ENCODE measurements at places on chromosomes 11 and 22.

- H3K4me1 ChIP-seq: peaks cover 22% of the 10 kb centered on the region
- no peaks in the 10 kb centered on the region for H3K36me3 ChIP-seq
- no peak overlapping the region for H3K4me3 ChIP-seq
- peak overlapping the region; percentile 87 for H3K27ac ChIP-seq
- no peaks in the 10 kb centered on the region for H3K27me3 ChIP-seq
- DNase-seq: peak; percentile 30
Observed at GRCh38 chr11:68750195-68751003, 921 bp downstream of the TESMIN start.

DNA sequence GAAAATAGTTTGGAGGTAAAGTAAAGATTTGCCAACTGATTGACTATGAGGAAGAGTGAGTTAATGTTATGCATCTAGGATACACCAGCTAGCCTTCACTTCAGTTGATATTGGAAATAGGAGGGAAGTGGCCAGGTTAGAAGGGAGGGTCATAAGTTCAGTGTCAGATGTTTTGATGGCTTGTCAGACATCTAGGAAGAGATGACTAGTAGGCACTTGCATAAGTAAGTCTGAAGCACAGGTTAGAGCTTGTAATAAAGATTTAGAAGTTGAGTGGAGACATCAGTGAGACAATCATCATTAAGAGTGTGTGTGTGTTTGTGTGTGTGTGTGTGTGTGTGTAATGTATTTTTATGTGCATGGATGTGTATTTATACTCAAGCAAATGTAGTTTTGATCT, 146.1 kb downstream of the OR4C45 start:
- no peaks in the 10 kb centered on the region for H3K27me3 ChIP-seq
- no peak for DNase-seq
- no peaks in the 10 kb centered on the region for H3K4me1 ChIP-seq

DNA sequence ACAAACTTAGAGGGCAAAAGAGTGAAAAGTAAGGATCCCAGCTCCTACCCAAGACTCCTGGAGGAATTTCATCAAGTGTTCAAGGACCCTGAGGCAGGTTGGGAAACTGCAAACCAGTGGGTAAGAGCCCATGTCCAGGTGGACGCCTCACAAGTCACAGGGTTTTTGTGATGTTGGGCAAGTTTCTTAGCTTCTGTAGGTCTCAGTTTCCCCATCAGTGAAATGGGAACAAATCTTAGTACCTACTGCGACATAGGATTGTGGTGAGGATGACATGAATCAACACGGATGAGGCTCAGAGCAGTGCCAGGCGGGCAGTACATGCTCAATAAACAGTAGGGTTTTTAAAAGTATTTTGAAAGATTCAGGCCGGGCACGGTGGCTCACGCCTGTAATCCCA, 17.3 kb upstream of the CDC42EP1 start:
- no peak overlapping the region for H3K4me3 ChIP-seq
- H3K4me1 ChIP-seq: peaks cover 46% of the 10 kb centered on the region
- DNase-seq: no peak
- H3K27me3 ChIP-seq: no peaks in the 10 kb centered on the region
- no peak overlapping the region for H3K27ac ChIP-seq
- no peaks in the 10 kb centered on the region for H3K36me3 ChIP-seq

GRCh38 chr22:25406510-25407210, 157.8 kb upstream of the GRK3 start:
- H3K4me1 ChIP-seq: peaks cover 26% of the 10 kb centered on the region
- no peak overlapping the region for H3K4me3 ChIP-seq
- H3K36me3 ChIP-seq: no peaks in the 10 kb centered on the region
- no peaks in the 10 kb centered on the region for H3K27me3 ChIP-seq
- H3K27ac ChIP-seq: peak overlapping the region; percentile 35
- no peak for DNase-seq

GRCh38 chr22:18048441-18048898, 24.1 kb upstream of the MICAL3 start:
- H3K4me1 ChIP-seq: peaks cover 6% of the 10 kb centered on the region
- H3K4me3 ChIP-seq: peak overlapping the region; percentile 5
- H3K27me3 ChIP-seq: no peaks in the 10 kb centered on the region
- H3K27ac ChIP-seq: no peak overlapping the region

DNA sequence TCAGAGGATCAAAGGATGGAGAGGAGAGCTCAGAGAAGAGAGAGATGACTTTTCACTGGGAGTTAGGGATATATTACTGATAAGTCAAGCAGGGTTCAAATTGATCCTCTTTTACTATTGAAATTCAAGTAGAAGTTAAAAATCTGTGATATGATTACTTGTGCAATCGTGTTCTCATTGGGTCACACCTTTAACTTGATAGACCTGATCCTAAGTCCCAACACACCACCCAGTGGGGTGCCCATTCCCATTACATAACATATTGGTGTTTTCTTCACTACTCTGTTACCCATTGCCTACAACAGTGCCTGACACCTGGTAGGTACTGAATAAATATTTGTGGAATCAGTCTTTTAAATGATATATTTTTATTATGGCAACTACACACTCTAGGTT, 66.4 kb upstream of the PICALM start:
- H3K4me1 ChIP-seq: peaks cover 8% of the 10 kb centered on the region
- no peak for DNase-seq
- no peaks in the 10 kb centered on the region for H3K36me3 ChIP-seq

- H3K27ac ChIP-seq: peak overlapping the region; percentile 45
- no peak for DNase-seq
- H3K36me3 ChIP-seq: no peaks in the 10 kb centered on the region
- no peaks in the 10 kb centered on the region for H3K4me1 ChIP-seq
Observed at GRCh38 chr11:69027704-69028372, 14.8 kb upstream of the MRGPRF start.

- no peaks in the 10 kb centered on the region for H3K27me3 ChIP-seq
- H3K36me3 ChIP-seq: peaks cover 14% of the 10 kb centered on the region
- H3K27ac ChIP-seq: no peak overlapping the region
Observed at GRCh38 chr11:2666401-2666741, 33.4 kb downstream of the KCNQ1OT1 start.

DNA sequence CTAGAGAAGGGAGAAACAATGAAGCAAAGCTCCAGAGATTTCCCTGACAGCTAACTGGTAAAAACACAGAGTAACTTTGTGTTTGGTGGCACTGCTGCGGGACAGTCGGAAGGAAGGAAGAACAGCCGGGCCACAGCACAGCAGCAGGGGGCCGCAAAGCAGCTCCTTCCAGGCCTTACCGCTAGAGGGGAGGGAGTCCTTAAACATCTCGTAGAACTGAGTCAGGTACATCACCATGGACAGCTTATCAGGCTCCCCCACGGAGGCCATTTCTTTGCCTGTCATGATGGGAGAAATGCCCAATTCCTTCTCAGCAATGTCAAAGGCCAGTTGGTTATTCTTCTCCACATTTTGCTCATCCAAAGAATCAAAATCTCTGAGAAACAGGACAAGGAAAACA, 114.6 kb upstream of the BID start:
- H3K36me3 ChIP-seq: peaks cover 68% of the 10 kb centered on the region
- H3K27ac ChIP-seq: no peak overlapping the region
- H3K4me1 ChIP-seq: no peaks in the 10 kb centered on the region

DNA sequence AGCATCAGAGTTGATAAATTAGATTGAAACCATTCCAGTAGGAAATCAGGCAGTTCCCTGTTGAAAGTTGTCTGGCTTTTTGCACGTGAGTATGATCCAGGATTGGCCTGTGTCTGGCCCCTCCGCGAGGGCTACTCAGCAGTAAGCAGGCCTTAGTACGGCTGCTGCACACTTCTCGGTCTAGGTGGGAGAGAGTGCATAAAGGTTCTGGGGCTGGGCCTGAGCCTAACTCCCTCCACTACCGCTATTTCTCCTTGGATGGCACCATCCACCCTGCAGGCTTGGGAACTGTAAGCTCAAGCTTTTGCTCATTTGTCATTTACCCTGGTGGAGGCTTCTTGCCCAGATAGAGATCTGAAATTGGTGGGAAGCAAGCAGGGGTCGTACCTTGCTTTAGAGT, 22.0 kb downstream of the TUB start:
- DNase-seq: peak; percentile 3
- no peaks in the 10 kb centered on the region for H3K27me3 ChIP-seq
- no peak overlapping the region for H3K4me3 ChIP-seq

- no peak overlapping the region for H3K27ac ChIP-seq
- DNase-seq: peak; percentile 20
- H3K27me3 ChIP-seq: no peaks in the 10 kb centered on the region
- H3K36me3 ChIP-seq: no peaks in the 10 kb centered on the region
Observed at GRCh38 chr11:104254347-104254746, 90.4 kb upstream of the PDGFD start.

DNA sequence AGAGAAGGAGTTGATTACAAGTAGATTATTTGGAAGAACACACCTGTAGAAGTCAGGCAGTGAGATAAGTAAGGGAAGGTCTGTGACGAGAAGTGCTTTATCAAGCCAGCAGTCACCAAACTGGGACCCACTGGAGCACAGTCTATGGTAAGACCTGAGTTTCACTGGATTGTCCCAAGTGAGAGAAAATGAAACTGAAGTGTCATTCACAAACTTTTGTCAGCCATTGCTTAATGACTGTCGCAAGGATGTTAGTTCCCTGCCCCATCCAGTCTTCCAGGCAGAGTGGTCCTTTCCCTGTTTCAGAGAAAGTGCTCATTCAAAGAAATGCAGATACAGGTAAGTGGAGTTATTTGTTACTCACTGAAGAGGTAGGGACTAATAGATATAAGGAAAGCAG, 728.0 kb upstream of the TENM4 start:
- no peaks in the 10 kb centered on the region for H3K36me3 ChIP-seq
- no peaks in the 10 kb centered on the region for H3K27me3 ChIP-seq
- no peaks in the 10 kb centered on the region for H3K4me1 ChIP-seq

GRCh38 chr11:31107649-31108048, 261.9 kb downstream of the DCDC1 start:
- DNase-seq: no peak
- H3K4me1 ChIP-seq: no peaks in the 10 kb centered on the region
- no peaks in the 10 kb centered on the region for H3K36me3 ChIP-seq
- no peaks in the 10 kb centered on the region for H3K27me3 ChIP-seq
- no peak overlapping the region for H3K27ac ChIP-seq

DNA sequence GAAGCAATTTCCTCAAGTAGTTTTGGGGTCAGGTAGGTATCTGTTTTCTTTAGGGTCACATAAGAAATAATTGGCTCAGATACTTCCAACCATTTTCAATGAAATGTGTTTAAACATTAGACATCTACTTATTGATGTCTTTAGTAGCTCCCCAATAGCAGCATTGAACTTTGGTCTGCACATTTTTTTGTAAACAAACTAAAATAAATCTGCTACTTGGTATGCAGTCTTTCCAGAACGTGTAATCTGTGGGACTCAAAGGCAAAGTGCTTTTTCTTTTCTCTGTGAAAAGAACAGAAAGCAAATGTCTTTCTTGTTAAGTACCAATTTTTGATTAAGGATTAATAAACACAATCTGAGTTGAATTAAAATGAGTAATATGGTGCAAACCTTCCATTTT, 13.6 kb downstream of the SLC22A25 start:
- no peaks in the 10 kb centered on the region for H3K4me1 ChIP-seq
- no peak overlapping the region for H3K27ac ChIP-seq
- H3K27me3 ChIP-seq: no peaks in the 10 kb centered on the region
- H3K4me3 ChIP-seq: no peak overlapping the region
- H3K36me3 ChIP-seq: no peaks in the 10 kb centered on the region

GRCh38 chr22:50701428-50702154, 29.0 kb downstream of the SHANK3 start:
- H3K36me3 ChIP-seq: peaks cover 46% of the 10 kb centered on the region
- no peak for DNase-seq
- no peaks in the 10 kb centered on the region for H3K27me3 ChIP-seq
- H3K4me3 ChIP-seq: no peak overlapping the region
- H3K4me1 ChIP-seq: peaks cover 33% of the 10 kb centered on the region
- no peak overlapping the region for H3K27ac ChIP-seq

DNA sequence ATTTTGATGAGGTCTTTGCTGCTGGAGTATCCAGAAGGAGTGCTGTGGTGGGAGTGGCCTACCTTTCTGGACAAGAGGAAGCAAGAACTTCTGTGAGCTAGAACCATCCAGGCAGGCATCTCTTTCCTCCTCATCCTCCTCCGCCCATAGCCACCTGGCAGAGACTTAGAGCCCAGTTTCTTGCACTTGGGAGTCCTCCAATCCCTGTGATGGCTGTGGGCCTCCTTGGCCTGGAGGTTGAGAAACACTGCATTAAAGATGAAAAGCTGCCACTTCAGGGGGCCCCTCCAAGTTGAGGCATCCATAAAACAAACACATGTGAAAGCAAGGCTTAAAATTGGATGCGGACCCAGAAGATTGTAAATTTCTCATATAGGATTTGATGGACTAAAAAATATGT, 110.3 kb downstream of the ZBTB16 start:
- no peak for DNase-seq
- peaks cover 31% of the 10 kb centered on the region for H3K36me3 ChIP-seq
- no peak overlapping the region for H3K4me3 ChIP-seq
- no peaks in the 10 kb centered on the region for H3K27me3 ChIP-seq
- H3K4me1 ChIP-seq: peaks cover 98% of the 10 kb centered on the region

GRCh38 chr22:48218889-48219420, 1456.5 kb downstream of the TBC1D22A start:
- no peak overlapping the region for H3K27ac ChIP-seq
- H3K36me3 ChIP-seq: no peaks in the 10 kb centered on the region
- no peaks in the 10 kb centered on the region for H3K27me3 ChIP-seq
- no peak overlapping the region for H3K4me3 ChIP-seq
- no peaks in the 10 kb centered on the region for H3K4me1 ChIP-seq

DNA sequence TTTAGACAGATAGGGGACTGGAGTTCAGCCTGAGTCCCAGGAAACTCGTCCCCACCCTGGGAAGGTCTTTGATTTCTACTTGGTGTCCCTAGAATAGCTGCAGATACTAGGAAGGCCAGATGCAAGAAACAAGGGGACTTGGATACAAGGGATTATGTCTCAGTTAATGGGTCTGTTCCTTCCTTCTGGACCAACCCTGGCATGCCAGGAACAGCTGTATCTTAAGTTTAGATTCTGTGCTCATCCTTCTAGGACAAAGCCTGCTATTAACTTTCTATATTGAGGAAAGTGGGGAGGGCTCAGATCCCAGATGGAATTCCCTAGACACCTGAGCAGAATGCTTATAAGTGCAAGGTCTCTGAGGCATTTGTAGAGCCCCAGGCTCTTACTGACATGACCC, 3.9 kb upstream of the OR52M1 start:
- DNase-seq: no peak
- no peak overlapping the region for H3K27ac ChIP-seq
- H3K36me3 ChIP-seq: no peaks in the 10 kb centered on the region
- no peak overlapping the region for H3K4me3 ChIP-seq
- H3K27me3 ChIP-seq: no peaks in the 10 kb centered on the region
- H3K4me1 ChIP-seq: no peaks in the 10 kb centered on the region

GRCh38 chr11:69658626-69659450, 16.3 kb downstream of the LTO1 start:
- peaks cover 10% of the 10 kb centered on the region for H3K36me3 ChIP-seq
- H3K4me1 ChIP-seq: no peaks in the 10 kb centered on the region
- no peak overlapping the region for H3K4me3 ChIP-seq
- H3K27me3 ChIP-seq: no peaks in the 10 kb centered on the region

GRCh38 chr22:38219632-38220031, 17.8 kb downstream of the MAFF start:
- no peak for DNase-seq
- peak overlapping the region; percentile 77 for H3K27ac ChIP-seq
- peaks cover 52% of the 10 kb centered on the region for H3K4me1 ChIP-seq
